Stimulated activated memory B cell treated with anti-CD40 and anti-IgM and Interleukin-4, amounts not matched to agents 10 μg/mL and 1 μg/mL and 100 μg/mL, for 72 hours (primary cell): ENCODE measurements at places on chromosomes 3 and 15.
A peak's percentile ranks its signal among the peaks of the same experiment; 100 is the strongest.

GRCh38 chr15:50219820-50220219 is 37.8 kb downstream of the SLC27A2 start:
- ATAC-seq: peak; percentile 12

DNA sequence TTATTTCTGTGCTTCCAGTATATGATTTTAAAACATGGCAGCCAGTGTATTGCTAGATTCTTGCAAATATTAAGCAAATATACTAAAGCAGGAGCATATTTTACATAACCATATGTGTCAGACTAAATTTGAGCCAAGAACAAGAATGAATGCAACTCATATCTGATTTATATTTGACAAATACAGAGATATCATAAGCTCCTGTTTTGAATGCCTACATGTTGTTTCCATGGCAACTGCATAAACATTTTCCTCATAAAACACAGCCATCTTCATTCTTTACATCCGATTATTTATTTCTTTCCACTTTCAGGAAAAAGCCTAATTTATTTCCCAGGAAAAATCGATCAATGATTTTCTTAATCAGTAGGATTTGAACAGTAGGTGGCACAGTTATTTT is 172.2 kb upstream of the TSPAN3 start:
- ATAC-seq: no peak

- no peak for ATAC-seq
These were observed 104.2 kb upstream of the THRB start for GRCh38 chr3:24598695-24599470.

DNA sequence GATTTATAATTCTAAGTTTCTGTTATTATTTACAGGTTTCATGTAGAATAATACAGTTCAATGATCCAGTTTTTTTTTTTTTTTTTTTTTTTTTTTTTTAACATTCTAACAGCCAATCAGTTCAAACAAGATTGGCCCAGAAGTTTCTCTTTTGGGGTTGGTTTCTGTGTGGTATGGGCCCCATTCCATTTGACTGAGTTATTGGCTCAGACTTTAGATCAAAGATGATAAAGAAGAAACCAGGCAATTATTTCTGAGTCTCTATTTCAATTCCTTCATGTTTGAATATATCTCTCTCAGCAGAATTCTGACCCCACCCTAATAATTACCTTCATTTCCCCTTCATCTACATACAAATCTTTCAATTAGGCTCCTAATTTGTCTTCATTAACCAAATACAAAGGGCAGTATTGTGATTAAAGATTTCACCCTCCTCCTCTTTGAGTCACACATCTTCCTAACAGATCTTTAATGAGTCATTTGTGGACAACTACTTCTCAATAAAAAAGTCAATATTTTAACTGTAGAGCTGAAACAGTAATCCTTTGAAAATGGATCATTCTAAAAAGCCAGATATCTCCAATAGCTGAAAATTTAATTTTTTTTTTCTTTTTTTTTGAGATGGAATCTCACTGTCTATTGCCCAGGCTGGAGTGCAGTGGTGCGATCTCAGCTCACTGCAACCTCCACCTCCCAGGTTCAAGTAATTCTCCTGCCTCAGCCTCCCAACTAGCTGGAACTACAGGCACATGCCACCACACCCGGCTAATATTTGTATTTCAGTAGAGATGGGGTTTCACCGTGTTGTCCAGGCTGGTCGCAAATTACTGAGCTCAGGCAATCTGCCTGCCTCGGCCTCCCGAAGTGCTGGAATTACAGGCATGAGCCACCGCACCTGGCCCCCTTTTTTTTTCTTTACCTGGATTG is 878.8 kb downstream of the NAALADL2 start:
- ATAC-seq: no peak

DNA sequence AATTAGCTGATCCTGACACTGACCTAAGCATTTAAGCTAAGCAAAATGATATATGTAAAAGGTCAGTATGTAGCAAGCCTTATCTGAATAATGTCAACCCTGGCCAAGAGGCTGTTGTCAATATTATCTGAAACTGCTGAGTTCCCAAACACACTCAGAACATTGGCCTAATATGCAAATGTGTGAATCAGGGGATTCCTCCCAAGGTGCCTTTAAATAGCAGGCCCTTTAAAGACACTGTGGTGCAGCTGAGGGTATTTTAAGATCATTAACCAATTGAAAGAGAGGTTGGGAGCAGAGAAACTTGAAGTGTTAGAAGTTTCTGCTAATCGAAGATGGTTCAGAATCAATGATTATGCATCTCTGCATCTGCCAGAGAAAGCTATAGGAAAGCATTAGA is 207.0 kb downstream of the NTRK3 start:
- peak; percentile 66 for ATAC-seq

DNA sequence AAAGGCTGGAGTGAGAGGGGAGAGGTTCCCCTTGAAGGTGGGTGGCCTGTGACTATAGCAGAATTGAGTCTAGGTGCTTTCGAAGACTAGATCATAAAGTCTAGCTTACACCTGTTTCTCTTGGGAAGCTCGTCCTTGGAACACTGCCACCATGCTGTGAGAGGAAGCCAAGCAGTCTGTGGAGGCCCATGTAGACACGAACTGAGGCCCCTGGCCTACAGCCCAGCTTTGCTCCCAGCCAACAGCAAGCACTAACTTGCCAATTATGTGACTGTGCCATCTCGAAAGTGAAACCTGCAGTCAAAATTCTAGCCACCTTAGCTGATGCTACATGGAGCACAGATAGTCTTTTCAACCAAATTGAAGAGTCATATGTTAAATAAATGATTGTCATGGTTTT is 190.5 kb upstream of the NECTIN3 start:
- peak; percentile 36 for ATAC-seq

- ATAC-seq: no peak
These were observed 36.7 kb downstream of the PLOD2 start for GRCh38 chr3:146124126-146124801.

DNA sequence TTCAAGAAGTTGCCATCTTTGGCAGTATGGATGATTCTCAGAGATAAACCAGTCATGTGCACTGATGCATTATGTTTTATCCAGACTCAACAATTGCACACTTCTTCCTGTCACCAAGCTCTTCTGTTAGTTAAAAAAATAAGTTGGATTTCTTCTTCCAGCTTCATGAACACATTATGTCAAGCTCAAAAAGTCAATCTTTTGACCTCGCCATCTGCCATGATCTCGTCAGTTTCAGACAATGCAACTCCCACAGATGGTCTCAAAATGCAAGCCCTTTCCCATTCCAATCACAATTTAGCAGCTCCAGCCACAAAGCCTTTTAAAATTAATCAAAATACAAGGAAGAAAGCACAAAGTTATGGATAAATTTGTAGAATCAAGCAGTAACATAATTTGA is 42.8 kb downstream of the TFDP2 start:
- no peak for ATAC-seq

GRCh38 chr3:124809039-124809438 is 78.1 kb downstream of the ITGB5 start:
- no peak for ATAC-seq

DNA sequence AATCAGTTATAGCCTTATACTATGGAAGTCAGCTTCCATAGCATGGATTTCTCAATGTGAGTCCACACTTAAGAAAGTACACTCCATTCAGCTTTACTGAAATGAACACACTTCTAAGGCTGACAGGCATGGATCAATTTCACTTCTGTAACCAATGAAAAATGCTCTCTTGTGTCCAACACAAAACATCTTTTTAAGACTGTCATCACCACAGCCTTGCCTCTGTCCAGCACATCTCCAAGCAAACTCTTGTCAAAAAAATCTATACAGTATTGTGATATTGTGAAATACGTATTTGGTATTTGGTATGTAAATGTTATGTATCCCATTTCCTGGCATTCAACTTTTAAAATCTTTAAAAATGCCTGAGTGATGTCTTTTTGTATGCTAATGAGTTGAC is 208.7 kb downstream of the RAP2B start:
- no peak for ATAC-seq

DNA sequence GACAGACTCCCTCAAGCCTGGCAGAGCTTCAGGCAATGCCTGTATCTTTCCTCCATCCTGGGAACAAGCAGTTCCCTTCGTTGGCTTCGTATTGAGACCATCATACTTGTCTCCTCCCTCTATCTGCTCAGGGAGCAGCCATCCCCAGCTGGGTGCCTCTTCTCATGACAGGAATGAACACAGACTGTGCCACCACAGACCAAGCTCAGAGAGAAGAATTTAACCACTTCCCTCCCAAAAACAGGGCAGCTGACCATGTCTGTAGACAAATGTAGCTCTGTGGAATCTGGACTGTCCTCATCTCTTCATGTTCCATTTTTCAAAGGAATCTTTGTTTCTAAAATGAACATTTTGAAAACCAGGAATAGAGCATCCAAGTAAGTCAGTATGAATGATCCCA is 245.4 kb downstream of the ERC2 start:
- ATAC-seq: peak; percentile 6

- no peak for ATAC-seq
These were observed 3.6 kb upstream of the C3orf85 start for GRCh38 chr3:109132801-109133473.

GRCh38 chr3:128322030-128323022 is 144.4 kb downstream of the DNAJB8 start:
- no peak for ATAC-seq

DNA sequence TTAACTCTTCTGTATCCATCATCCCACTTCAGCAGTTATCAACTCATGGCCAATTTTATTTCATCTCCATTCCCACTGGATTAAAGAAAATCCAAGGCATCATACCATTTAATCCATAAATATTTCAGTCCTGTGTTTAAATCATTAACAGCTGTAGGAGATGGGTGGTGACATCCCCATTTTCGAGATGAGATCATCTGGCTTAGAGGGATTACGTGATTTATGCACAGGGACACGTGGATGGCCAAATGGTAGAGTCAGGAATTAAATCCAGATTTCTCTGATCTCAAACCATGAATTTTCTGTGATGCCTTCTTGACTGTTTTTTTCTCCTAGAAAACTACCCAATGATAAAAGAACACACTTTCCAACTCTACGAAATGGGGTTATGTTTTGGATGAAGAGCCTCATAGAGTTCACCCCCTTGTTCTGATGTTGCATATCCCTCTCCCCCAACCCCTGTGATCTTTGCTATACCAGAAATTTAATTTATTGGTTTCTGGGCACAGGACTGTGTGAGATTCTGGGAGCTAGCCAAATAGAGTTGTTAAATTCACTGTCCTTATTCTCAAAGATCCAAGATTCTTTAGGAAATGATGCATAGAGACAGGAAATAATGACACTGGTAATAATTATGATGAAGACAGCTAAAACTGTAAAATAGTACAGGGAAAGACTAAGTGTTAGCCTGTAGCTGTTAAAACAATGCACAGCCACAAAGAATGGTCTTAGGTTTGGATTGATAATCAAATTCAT is 7.4 kb downstream of the ZNF589 start:
- no peak for ATAC-seq

DNA sequence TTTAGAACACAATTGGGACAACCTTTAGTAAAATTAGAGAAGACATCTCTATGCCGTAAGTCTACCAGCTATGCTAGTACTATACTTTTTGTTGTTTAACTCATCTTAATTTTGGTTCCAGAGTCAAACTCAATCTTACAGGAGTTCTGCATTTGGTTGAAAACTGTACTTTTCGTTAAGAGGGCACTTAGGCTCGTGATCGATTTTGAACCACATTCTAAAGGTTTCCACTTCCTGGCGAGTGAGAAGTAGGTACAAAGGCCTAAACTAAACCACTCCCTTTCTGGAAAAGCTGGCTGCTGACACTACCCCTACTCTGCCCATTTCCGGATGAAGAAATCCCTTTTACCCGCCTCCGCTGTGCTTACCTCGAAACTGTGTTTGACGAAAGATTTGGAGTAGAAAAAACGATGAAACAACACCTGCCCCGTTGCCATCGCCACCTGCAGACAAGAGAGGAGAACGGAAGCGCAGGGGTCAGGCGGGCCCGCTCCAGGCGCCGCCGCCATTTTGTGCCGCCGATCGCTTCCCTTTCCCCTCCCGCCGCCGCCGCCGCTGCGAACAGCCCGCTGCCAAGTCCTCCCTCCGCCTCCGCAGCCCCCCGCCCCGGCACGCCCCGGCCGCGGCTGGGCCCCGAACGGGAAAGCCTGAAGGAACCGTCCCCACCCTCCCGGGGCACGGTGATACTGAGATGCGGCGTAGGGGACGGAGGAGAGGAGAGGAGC is 748 bp downstream of the CCNL1 start:
- ATAC-seq: peak; percentile 75

- no peak for ATAC-seq
These were observed 946.7 kb downstream of the ZPLD1 start for GRCh38 chr3:103381296-103382079.

GRCh38 chr3:153113541-153113940 is 48.5 kb upstream of the RAP2B start:
- ATAC-seq: no peak

GRCh38 chr3:99458013-99458412 is 180.4 kb upstream of the COL8A1 start:
- no peak for ATAC-seq

- ATAC-seq: no peak
These were observed 2.2 kb downstream of the SLC6A20 start for GRCh38 chr3:45794177-45794560.

DNA sequence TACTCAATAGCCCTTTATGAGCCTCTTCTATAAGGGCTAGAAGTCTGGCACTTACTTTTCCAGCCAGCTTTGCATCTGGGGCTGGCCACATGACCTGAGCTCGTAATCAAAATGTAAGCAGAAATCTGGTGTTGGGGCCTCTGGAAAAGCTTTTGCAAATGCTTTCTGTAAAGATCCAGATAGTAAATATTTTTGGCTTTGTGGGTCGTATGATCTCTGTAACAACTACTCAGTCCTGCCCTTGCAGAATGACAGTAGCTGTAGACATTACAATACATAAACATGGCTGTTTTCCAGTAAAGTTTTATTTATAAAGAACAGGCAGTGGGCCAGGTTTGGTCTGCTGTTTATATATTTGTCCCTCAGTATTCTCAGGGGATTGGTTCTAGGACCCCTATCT is 46.2 kb upstream of the THRB start:
- ATAC-seq: no peak

DNA sequence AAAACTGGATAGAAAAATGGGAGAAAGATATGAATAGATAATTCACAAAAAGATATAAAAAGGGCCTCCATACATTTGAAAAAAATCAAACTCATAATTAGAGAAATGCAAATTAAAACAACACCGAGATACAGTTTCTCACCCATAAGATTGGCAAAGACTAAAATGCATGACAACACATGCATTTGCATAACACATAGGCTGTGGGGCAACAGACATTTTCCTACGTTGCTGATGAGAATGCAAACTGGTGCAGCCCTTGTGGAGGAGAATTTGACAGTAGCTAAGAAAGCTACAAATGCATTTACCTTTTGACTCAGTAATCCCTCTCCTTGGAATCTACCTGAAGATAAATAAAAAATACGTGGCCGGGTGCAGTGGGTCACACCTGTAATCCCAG is 11.4 kb upstream of the CAND2 start:
- no peak for ATAC-seq
